ENCODE measurements at places on chromosomes 5 and 9.

GRCh38 chr5:24497591-24498157 lies 147.1 kb downstream of the CDH10 start:
- DNase-seq = no peak

GRCh38 chr9:101114317-101114716 lies 85.8 kb downstream of the PLPPR1 start:
- DNase-seq = no peak

DNA sequence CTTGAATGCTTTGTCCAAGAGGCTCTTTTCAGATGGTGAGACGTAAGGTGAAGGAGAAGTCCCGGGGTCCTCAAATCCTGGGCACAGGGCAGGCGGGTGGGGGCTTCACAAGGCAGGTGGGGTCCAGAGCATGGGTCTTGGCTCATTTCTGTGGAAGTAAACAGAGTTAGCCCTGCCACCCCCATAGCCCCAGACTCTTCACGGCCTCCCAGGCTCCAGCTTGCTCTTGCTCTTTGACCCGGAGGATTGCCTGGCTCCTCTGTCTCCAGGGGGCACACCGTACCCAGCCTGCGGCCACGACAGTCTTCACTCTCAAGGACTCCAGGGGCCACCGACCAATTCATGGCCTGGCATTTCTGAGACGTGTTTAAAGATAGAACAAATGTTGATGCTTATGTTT lies 28.8 kb upstream of the POMT1 start:
- no peak for DNase-seq

DNA sequence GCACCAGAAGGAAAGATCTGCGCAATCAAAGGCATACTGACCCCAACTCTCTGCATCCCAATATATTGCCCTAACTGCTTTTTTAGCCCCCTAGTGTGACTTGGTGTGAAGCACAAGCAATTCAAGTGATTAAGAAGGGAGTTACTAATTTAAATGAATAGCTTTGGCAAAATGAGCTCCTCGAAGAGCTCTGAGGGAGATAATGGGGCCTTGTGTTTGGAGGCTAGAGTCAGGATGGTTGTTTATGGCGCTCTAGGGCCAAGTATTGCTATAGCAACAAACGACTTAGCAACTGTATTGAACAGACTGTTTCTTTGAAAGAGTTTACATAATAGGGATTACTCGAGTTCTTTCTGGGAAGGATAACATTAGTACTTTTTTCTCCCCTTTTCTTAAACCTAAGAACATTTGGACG lies 11.5 kb upstream of the C5orf58 start:
- DNase-seq = no peak

DNA sequence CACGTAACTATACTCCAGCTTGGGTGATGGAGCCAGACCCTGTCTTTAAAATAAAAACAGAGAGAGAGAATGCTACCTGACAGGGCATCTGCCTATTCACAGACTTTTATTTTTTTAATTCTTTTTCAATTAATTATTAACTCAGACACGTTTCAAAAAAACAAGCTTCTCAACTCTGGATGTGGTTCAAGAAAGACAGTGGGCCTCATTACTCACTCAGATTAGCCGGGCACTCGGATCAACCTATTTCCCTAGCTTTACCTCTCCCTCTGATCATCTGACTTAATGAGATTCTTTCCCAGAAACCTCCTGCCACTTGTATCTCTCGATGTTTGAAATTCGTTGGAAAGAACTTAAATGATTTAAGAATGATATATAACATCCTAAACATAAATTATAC lies 134.1 kb downstream of the TRPM6 start:
- DNase-seq = no peak

DNA sequence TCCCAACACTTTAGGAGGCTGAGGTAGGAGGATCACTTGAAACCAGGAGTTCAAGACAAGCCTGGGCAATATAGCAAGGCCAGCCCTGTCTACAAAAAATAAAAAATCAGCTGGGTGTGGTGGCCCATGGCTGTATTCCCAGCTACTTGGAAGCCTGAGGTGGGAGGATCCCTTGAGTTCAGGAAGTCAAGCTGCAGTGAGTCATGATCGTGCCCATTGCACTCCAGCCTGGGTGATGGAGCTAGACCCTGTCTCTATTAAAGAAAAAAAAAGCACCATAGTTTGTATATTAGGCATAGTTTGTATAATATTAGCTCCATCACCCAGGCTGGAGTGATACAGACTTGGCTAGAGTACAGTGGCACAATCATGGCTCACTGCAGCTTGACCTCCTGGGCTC lies 9.6 kb upstream of the NME5 start:
- no peak for DNase-seq

Data from stimulated activated CD8-positive, alpha-beta memory T cell treated with anti-CD3 and anti-CD28 coated beads, Interleukin-15, amount 100 ng/mL, for 48 hours (primary cell).